ENCODE measurements at places on chromosomes 11 and 22. TPM values are rescaled to one million over a fixed set of nuclear protein-coding genes. Genes with fewer than 3 reads are reported as not detected.

The ART1 gene
- total RNA-seq: not detected

DNA sequence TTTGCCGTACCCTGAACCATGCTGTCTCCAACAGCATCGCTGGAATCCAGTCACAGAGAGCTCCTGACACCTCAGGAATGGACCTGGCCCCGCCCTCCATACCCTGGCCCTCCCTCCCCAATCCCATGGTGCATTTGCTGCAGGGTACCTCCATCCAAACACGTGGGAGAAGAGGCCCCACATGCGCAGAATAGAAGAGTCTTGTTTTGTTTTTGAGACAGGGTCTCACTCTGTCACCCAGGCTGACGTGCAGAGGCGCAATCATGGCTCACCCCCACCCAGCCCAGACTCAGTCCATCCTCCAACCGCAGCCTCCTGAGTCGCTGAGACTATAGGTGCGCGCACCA is 2.3 kb upstream of the PNPLA2 start:
- DNase-seq: no peak

The OR51B5 gene
- not detected for total RNA-seq

DNA sequence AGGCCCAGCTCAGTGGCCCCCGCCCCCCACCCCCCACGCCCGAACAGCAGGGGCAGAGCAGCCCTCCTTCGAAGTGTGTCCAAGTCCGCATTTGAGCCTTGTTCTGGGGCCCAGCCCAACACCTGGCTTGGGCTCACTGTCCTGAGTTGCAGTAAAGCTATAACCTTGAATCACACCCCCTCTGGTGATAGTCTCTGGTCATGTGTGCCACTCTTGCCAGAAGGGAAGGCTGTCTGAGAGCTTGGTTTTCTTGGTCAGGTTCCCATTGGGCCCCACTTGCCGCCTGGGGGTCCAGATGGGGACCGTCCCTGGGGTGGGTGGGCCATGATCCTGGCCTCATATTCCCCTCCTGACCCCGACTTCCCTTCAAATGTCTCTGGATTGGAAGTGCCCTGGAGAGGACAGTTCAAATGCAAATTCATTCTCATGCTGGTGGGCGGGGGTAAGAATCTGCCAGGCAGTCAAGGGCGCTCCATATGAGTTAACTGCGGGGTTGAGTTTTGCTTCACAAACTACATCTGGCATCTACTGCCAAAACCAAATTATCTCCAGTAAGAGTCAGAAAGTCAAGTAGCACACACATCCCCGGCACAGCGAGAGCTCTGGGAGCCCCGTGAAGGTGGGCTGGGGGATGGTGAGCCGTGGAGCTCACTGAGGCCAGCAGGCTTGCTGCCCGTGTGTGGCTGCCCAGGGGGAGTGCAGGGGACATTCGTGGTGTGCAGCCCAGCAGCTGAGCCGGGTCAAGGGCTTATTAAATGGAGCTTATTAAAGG is 35.7 kb downstream of the B3GAT1 start:
- DNase-seq: no peak

DNA sequence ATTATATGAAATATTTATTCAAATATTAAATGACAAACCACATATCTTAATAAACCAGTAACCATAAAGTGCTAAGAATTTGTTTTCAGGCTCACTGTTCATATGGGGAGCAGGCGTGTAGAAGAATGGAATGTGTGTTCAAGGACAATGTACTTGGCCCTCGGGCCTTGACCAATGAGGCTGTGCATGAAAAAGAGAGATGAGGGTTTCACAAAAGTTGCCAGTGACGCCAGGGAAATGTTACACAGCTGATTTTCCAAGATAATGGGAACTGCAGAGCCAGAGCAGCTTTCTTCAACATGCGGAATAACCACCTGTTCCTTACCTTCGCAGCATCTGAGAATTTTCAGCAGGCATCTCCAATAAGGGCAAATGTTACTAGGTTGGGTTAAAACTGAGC is 4.2 kb downstream of the SF1 start:
- DNase-seq: no peak

DNA sequence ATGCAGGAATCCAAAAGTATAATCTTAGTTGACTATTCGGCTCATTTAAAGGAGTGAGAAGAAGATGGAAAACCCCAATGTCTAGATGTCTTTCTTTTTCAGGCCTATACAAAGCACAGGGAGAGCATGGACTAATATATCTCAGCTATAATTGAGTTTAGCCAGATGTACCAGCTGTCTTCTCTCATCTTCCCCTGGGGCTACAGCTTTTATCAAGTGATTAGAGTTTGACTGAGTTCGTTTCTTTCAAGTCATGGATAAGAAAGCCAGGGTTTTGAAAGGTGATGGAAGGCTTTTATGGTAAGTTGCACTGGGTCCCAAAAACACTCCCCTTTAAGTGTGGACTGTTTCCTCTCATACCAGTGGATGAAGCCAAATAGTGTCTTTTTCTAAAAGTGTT is 1172.8 kb upstream of the TENM4 start:
- no peak for DNase-seq

GRCh38 chr11:109153836-109154235 is 268.2 kb upstream of the C11orf87 start:
- DNase-seq: no peak

GRCh38 chr11:84036664-84037194 is 750.6 kb upstream of the CCDC90B start:
- no peak for DNase-seq

- no peak for DNase-seq
Measured at GRCh38 chr11:76406359-76406758, 25.2 kb downstream of the GVQW3 start.

- no peak for DNase-seq
Measured at GRCh38 chr22:29078036-29078868, 5.4 kb downstream of the KREMEN1 start.

The OR4S2 gene
- total RNA-seq: not detected

DNA sequence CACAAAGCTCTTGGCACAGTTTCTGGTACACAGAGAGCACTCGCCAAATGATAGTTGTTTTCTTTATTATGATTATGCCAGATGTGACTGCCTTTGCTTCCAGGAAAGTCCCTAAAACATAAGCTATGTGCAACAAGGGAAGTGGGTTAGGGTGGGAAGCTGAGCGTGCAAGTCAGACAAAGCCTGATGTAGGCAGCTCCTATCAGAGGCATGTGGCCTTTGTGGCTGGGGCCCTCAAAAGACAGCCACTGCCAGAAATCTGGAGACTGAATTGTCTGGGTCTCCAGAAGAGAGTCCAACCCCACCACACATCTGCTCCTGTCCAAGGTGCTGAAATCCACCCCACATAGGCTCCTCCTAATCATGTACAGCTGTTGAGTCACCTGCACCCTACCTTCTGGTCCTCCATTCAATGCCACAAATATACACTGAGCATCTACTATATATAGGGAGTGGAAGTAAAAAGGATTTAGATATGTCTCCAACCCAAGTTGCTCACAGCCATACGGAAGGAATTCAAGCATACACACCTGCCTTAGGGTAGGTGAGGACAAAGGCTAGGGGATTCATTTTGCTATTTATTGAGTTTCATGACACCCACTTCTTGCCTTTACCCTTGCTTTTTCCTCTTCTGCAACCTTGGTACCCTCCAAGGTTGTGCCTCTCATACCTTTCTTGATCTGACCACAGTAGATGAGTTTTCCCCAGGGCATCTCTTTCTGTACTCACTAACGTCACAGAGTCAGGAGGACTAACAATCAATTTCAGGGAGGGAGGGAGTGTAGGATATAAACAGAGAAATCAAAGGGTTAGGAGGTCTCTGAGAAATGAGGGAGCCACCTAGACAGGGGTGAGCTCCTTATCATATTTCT is 12.4 kb downstream of the SEC14L3 start:
- DNase-seq: peak; percentile 33

The CCDC73 gene
- total RNA-seq: not detected

The MUC5AC gene
- total RNA-seq: not detected

The ZP1 gene
- total RNA-seq: not detected

GRCh38 chr11:27625347-27625912 is 74.8 kb downstream of the BDNF start:
- DNase-seq: no peak

The CRYBA4 gene
- total RNA-seq: 0.36 TPM

DNA sequence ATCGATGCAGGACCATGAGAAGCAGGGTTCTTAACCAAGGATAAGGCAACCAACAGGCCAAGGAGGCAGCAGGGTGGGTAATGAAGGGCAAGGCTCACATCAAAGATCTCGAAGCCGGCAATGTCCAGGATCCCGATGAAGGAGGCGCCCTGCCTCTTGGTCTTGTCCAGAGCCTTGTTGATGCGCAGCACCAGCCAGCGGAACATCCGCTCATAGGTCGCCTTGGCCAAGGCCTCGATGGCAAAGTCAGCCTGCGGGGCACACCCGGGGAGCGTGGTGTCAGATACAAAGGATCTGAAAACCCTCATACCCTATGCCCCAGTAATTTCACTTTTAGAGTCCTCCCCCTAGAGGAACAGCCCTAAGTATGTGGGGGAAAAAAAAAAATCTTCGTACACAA is 63.5 kb downstream of the APOL1 start:
- no peak for DNase-seq

The OSM gene
- 41.2 TPM for total RNA-seq

The PHETA2 gene
- 2.7 TPM for total RNA-seq

GRCh38 chr22:17699696-17700340 is 61.3 kb downstream of the BCL2L13 start:
- DNase-seq: no peak

- DNase-seq: no peak
Measured at GRCh38 chr11:125105926-125106325, 5.5 kb downstream of the TMEM218 start.

The LDHA gene
- total RNA-seq: 1,556 TPM

DNA sequence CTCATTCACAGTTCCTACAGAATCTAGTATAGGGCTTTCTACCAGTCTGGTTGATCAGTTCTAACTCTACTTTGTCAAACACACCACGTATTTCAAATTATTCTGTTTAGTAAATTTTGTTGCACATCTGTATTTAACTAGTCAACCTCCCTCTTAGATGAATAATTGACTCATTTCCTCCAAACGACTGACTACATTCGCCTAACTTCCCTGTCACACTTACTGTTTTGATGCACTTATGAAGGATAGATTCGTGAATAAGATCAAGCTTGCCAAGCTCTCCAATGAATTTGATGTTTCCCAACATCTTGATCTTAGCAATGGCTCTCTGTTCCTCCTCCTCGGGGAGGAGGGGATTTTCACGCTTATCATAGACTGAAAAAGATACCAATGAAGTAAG is 5.0 kb downstream of the EIF4G2 start:
- no peak for DNase-seq

Measured in activated CD4-positive, alpha-beta memory T cell treated with anti-CD3 and anti-CD28 coated beads for 36 hours (primary cell).